Astrocyte of the spinal cord (primary cell): ENCODE measurements at places on chromosomes 1 and 21.

GRCh38 chr1:177286396-177286795 is 115.6 kb downstream of the BRINP2 start:
- DNase-seq, result peak; percentile 70

DNA sequence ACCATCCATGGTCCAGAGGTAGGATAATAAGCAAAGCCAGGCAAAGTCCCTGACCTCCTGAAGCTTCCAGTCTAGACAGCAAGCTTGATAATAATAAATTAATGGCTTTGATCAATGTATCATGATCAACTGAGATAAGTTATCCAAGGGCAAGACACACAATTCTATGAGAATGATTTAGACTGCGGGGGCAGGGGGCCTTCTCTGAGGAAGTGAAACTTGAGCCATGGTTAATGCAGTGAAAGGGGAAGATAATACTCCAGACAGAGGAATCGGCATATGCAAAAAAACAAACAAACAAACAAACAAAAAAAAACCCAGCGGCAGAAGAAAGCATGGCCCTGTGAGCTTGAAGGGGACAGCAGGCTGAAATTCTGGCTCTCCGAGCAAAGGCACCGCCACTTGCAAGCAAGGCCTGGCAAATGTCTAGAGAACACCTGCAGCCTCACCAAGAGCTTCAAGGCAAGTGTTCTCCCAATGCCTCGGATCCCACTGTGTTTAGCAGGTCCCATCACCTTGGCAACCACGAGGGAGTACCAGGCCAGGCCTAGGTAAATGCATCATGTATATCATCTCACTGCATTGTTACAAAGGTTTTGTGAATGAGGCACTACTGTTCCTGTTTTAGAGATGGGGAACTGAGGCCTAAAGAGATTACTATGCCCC is 24.9 kb downstream of the CSMD2 start:
- DNase-seq, result no peak

DNA sequence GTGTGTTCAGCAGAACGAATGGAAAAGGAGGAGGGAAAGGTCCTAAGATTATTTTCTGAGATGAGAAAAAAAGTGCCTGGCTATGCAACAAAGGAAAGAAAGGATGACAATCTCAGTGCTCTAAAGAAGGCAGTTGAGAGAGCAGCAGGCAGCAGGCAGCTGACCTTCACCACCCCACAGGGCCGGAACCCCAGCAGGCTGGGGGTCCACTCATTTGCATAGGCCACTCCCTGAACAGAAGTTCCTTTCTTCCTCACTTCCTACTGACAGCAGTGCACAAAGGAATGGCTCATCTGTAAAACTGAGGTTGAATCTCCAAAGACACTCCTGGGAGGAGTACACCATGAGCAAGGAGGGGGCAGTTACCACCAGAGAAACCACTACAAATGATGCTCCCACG is 41.4 kb upstream of the TNR start:
- no peak for DNase-seq

GRCh38 chr1:71882226-71882625 is 400.1 kb downstream of the NEGR1 start:
- DNase-seq, result no peak

DNA sequence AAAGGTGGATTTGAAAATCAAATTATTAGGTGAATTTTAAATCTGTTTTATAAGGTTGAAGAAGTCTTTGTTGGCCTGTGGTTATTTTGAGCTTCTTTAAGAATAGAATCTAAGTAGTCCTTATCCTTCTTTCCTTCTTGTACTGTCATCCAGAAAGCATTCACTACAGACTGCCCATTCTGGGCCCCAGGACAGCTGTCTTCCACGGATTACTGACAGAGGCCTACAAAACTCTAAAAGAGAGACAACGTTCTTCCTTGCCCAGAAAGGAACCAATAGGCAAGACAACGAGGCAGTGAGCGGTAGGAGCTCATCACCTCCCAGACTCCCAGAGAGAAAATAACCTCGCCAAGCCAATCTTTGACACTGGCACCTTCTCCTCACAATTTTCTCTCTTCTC is 24.4 kb upstream of the PIGC start:
- no peak for DNase-seq

DNA sequence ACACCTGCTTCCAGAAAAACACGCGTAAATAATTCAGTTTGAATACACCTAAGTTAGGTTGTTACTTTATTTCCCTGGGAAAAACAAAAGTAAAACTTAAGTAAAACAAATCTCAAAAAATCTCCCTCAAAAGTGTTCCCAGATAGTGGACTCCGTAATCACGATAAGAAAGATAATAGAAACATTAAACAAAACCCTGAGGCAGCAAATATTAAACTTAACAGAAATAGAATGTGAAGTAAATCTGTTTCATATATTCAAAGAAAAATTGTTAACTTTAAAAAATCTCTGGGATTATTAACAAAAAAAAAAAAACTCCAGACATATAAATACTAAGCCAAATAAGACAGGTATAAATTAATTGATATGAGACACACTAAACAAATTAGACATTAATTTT is 743.2 kb upstream of the NCAM2 start:
- no peak for DNase-seq

GRCh38 chr1:87249803-87250202 is 78.9 kb upstream of the LMO4 start:
- no peak for DNase-seq

DNA sequence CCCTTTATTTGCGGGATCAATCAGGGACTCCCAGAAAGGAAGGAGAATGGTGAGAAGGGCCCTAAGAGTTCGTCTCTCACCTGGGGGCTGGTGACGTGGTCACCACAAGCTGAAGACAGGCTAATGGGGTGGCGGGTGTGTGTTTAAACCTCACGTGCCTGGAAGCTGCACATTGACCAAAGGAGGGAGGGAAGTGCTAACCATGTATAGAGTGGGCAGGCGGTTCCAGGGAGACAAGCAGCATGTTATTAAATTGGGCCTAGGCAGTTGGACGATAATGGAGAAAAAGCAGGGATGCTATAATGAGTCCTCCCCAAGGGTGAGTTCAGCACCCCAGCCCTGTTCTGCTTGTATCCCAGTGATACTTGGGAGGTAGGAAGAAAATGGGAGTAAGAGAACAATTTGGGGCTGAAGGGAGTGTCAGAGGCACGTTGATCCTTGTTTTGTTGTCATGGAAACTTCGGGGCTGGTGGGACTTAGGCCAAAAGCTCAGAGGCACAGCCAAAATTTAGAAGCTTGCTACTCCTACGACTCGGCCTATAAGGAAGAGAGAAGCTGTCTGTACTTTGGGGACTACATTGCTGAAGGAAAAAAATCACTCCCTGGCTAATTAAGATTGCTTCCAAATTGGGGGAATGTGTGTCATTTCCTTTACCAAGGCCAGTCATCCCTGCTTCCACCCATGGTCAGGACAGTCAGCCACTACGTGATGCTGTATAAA is 33.2 kb upstream of the EPHA8 start:
- DNase-seq, result no peak

DNA sequence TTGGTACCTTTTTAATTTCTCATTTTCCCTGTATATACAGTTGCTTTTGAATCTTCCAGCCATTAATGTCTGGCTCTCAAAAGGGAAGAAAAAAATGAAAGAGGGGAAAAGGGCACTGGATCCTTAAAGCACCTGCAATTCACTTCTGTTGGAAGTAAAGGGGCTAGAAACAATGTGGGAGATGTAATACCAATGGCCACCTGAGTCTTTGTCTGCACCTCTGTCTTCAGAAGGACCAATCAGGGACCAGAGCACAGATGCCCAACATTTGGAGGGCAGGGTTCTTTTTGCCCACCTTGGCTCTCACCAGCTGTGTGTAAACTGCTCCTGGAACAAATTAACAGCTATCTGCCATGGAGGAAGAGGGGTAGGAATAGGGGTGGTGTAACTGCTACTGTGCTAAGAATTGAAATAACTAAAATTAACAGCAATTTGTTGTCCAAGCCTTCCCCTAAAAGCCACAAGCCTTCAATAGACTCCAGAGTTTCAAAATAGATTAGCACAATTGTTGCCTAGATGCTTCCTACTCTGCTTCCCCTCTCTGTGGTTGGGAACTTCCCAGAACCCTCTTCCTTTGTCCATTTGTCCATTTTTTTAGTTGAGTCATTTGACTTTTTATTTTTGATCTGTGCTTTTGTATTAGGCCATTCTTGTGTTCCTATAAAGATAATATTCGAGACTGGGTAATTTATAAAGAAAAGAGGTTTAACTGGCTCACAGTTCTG is 11.5 kb upstream of the LRRC8B start:
- no peak for DNase-seq

DNA sequence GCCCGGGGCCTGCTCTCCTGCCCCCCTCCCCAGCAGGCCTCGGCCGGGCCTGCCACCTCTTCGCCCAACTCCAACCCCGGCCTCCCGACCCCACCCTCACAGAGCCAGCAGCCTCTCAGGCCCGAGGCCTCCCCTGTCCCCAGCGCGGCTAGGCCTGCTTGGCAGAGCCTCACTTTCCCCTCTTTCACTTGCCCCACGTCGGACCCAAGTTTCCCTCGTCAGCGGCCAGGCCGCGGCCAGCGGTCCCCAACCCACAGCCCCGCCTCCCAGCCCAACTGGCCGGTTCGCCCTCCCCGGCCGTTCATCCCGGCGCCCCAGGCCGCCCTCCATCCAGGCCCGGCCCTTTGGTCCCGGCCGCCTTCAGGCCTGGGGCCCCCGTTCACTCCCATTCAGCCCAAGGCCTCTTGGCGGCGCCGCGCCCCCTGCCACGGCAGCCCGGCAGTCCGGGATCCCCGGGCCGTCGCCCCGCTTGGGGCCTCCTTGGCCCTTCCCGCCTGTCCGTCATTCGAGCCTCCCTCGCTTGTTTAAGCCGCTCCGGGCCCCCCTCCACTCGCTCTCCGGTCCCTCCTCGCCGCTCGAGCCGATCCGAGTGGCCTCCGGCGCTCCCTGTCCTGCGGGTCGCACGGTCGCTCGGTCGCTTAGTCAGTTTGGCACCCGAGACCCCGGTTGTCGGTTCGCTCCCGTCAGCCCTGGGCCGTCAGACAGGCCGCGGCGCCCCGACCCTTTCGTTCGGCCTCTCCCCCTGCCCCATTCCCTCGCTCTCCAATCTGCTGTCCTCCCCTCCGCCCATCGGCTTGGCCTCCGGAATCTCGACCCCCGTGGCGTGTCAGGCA is 1.4 kb downstream of the LRRC41 start:
- DNase-seq, result peak; percentile 61

GRCh38 chr1:235023711-235024439 is 104.8 kb downstream of the TOMM20 start:
- DNase-seq, result no peak

GRCh38 chr1:201095581-201095980 is 16.6 kb downstream of the CACNA1S start:
- DNase-seq, result no peak

DNA sequence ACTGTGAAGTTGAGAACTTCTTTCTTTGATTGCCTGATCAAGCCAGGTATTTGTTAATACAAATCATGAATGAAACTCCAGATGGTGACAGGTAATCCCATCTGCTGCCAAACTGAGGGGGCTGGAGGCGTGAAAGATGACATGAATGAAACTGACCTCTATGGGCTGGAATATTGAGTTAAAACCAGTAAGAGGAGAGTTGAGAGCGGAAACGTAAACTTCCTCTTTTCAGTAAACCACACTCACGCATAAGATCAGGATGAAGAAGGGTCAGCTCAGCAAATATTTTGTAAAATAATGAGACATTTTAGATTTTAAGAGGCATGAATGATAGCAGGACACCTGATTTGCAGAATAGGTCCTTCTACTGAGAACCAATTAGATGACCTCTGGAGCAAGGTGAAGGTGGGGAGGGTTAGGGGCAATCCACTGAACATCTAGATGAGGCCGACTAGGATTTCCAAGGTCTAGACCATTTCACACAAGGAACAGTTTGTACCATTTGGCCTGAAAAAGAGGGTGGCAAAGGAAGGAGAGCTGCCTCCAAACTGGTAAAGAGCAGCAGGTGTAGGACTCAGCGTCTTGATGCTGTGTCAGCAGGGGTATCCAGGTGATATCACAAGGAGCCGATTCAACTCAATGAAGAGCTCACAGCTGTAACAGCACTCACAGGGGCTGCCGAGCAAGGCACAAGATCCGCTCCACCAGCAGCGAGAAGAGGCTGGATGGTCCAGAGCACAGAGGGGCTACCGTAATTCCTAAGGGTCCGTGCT is 132.6 kb downstream of the NTPCR start:
- no peak for DNase-seq

DNA sequence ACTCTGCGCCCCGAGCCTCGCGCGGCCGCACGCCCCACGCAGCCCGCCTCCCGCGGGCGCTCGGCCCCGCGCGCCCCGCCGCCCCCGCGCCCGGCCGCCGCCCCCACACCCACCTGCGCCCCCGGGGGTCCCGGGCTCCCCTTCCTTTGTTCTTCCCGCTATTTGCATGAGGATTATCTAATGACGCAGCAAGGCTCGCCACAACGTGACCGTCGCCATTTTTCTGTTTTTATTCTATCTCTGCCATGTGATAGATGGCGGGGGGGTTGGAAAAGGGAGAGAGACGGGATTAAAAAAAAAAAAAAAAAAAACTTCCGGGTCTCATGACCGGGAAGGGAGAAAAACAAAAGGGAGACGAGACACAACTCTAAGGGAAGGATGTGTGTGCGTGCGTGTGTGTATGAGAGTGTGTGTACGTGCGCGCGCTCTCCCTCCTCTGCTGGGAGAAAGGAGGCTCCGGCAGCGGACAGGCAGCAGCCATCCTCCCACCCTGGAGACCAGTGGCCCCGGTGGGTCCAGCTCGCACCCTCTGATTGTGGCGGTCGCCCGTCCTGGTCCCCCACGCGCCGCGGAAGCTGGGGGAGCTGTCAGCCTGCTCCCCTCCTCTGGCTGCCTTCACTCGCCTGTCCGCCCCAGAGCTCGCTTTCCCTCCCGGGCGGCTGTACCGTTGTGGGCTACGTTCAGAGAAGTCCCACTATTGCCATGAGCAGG is 80.4 kb upstream of the AK4 start:
- DNase-seq, result peak; percentile 62

DNA sequence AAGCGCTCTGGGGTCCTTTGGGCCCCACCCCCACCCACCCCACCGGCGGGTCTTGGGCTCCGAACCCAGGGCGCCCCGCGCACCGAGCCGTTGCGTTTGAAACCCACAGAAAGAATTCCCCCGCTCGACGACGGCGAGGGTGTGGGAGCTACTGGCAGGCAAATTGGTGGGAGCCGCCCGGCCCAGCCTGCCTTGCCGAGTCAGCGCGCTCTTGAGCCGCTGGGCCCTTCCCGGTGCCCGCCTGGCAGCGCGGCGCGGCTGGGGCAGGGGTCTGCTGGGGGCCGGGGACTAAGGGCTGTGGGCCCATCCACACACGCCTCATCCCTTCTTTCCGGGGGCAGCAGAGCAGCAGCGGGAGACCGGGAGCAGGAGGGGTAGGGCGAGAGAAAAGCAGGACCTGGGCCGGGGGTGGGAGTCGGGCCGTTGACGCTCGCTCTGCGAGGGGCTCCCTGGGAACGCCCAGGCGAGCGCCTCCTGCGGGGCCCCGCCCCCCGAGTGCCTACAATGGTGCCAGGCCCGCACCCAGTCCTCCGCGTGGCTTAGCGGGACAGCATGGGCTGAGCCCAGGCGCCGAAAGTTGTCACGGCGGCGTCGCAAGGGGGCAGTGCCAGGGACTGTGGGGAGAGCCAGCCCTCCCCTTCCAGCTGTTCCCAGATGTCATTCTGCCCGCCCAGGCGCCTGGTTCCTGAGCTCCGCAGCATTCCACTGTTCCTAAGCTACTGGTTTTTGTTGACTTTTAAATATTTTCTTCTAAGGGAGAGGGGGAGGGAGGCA is at the start of gene C1orf94:
Gene C1orf94 (plus strand): TSS at position 78 of the 774 bp plus-strand sequence. CDS start 883 bp downstream, outside the sequence.
- no peak for DNase-seq

- no peak for DNase-seq
Measured at GRCh38 chr1:150963321-150964163, 11.1 kb downstream of the CERS2 start.
